Ovary (tissue), 10 donors: ENCODE measurements at places on chromosomes 6 and 20. TPM values are rescaled to one million over a fixed set of nuclear protein-coding genes. Genes with fewer than 3 reads are reported as not detected.
A peak's percentile ranks its signal among the peaks of the same experiment; 100 is the strongest.

CGA gene
- not detected for total RNA-seq

LIN28B gene
- total RNA-seq, result not detected

BHLHE23 gene
- total RNA-seq, result not detected

C4A gene
- total RNA-seq, result 147 TPM

SYCP2 gene
- 1.00 TPM for total RNA-seq

DUSP15 gene
- 9.3 TPM for total RNA-seq

BCAS4 gene
- 2.0 TPM for total RNA-seq

DNA sequence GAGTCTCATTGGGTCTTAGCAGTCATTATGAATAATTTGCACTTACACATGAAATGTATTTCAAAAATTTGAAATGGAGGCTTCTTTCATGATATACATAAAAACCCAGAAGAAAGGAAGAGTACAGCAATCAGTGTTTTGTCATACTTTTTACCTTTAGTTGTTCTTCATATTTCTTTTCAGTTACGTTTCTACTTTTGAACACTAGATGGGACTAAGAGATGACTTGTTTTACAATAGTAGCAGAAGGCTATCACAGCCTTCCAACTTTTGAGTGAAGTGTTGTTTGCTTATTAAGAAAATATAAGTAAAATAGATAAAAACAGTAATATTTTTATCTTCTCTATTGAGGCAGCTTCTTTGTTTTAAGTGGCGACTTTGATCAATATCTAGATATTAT is 58.1 kb downstream of the L3MBTL3 start:
- no peak for DNase-seq

- no peak for DNase-seq
These were observed 86.6 kb downstream of the CD40 start for GRCh38 chr20:46204594-46205186.

- no peak for DNase-seq
These were observed 201.6 kb upstream of the SGK1 start for GRCh38 chr6:134519465-134519864.

DNA sequence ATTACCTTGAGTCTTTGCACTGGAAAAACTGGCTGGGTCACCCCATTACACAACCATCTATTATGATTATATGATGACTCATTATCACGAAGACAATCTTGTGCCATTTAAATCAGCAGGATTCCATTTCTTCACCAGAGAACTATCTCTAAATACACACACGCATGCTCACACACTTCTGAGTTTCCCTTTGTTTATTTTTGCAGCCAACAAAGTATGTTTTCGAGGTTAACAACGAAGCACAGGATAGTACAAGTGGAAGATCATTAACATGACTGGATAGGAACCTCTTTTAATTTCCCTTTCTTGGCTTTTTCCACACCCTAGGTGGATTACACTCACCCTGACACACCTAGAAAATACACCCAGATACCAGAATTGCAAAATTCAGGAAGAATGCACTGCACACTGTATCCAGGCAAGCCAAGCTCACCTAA is 18.9 kb downstream of the PERP start:
- no peak for DNase-seq

- no peak for DNase-seq
These were observed 389.7 kb upstream of the JARID2 start for GRCh38 chr6:14856177-14856576.

- no peak for DNase-seq
These were observed 66.7 kb downstream of the RFPL4B start for GRCh38 chr6:112413780-112414179.

DNA sequence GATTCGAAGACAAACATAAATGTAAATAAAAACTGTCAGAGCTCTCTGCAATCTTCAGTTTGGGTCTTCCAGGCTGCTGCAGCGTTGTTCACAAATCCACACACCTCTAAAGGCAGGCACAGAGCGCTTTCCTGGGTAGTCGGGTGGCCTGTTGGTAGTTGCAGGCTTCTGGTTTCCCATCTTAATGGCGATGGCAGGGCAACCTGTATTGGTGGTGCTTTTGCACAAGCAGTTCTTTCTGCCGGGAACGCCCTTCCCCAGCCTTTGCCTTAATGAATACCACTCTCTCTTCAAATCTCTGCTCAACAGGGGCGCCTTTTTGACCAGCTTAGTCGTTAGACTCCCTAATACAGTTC is 723 bp upstream of the IFT52 start:
- DNase-seq, result peak; percentile 16

- DNase-seq, result no peak
These were observed 304.2 kb downstream of the LRFN2 start for GRCh38 chr6:40282986-40283385.

- no peak for DNase-seq
These were observed 46.9 kb upstream of the DTNBP1 start for GRCh38 chr6:15709651-15710269.

DNA sequence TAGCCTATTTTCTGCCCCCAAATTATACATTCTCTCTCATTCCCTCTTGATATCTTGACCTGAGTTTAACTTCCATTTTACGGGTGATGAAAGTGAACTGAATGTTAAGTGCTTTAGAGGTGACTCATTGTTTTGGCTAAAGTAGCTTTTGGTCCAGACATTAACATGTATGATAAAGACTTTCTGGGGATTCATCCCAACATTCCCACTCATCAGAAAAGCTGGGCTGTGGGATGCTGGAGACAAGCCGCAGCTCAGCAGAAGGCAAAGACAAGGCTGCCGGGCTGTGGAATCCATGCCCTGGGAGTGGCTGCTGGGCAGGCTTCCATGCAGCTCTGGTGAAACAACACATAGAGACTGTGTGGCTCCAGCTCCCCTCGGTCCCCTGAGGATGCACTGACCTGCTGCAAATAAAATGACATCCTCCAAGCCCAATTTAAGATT is 89.9 kb upstream of the SYNDIG1 start:
- DNase-seq, result no peak
